ENCODE measurements at places on chromosomes 5 and 9.

DNA sequence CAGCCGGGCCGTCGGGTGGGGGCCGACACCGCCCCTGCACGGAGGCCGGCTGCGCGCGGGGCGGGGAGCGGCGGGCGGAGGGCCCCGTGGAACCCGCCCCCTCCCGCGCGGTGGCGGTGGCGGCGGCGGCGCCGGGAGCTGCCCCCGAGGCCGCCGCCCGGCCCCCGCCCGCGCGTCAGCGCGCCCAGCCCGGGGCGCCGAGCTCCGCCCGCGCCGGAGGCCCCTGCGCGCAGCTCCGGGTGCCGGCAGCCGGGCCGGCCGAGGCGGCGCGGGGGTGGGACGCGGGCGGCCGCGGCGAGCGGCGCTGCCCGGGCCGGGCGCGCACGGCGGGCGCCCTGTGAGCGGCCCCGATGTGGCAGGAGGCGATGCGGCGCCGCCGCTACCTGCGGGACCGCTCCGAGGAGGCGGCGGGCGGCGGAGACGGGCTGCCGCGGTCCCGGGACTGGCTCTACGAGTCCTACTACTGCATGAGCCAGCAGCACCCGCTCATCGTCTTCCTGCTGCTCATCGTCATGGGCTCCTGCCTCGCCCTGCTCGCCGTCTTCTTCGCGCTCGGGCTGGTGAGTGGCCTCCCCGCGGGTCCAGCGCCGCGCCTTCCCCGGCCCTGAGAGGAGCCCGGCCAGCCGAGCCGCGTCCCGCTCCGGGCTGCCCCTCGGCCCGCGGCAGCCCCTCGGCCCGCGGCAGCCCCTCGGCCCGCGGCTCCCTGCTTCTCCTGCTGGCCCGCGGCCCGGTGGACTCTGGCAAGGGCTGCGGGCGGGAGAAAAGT is at the start of gene ADCY2:
TSS of gene ADCY2 (plus strand) at position 192 of the 766 bp plus-strand sequence. CDS start at position 351, 159 bp downstream.
- DNase-seq: no peak

DNA sequence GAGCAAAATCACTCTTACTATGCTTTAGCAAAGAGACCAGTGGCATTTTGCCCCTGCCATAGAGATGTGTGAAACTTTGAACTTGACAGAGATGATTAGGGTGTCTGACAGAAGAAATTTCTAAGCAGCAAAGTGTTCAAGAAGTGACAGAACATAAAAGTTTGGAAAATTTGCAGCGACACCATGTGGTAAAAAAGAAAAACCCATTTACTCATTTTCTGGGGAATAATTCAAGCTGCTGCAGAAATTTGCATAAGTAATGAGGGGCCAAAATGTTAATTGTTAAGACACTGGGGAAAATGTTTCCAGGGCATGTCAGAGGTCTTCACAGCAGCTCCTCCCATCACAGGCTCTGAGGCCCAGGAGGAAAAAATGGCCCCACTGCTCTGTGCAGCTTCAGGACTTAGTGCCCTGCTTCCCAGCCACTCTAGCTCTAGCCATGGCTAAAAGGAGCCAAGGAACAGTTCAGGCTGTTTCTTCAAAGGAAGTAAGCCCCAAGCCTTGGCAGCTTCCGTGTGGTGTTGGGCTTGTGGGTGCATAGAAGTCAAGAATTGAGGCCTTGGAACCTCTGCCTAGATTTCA is 6.1 kb upstream of the AP3B1 start:
- DNase-seq: no peak

DNA sequence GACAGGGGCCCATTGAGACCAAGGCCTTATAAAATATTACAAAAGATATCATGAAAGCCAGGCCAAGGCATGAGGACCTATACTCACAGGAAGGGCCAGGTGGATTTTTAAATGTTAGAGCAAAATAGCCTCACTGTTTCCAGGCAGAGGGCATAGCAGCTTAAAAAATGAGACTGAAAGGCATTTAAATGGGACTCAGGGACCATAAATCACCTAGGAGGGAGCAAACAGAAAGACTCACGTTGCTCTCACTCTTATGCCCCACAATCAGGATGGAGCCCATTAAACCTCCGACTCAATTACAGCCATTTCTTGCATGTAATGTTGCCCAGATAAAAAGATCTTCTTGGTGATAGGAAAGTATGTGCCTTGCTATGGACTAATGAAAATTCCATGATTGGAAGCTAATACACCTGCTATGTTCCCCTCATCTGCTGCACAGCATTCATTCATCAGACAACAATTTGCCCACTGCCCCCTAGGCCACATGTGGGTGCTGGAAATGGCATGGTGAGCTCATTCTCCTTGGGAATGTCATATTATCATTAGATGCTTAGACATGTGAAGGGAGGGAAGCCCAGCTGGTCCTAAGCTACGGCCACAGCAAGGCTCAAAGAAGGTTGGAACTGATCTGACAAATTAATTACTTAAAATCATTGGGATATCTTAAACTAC is 128.6 kb upstream of the GRIA1 start:
- no peak for DNase-seq

- no peak for DNase-seq
These were observed 60.0 kb upstream of the FER start for GRCh38 chr5:108687595-108688200.

DNA sequence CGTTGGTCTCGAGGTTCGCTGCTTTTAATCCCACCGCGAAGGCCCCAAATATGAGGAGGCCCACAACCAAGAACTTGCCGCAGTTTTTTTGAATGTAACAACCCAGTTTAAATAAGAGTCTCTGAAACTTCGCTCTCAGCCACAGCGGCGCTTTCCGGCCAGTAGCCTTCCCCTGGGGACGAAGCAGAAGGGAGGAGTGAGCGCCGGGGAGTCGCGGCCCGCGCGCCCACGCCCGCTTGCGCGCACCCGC is 10.4 kb downstream of the PTCH1 start:
- DNase-seq: no peak

GRCh38 chr9:69174616-69175463 is 763 bp downstream of the TJP2 start:
- no peak for DNase-seq

- DNase-seq: no peak
These were observed 71.8 kb upstream of the TBC1D2 start for GRCh38 chr9:98327249-98327561.

- no peak for DNase-seq
These were observed 1.4 kb downstream of the PCDH1 start for GRCh38 chr5:141876628-141877355.

DNA sequence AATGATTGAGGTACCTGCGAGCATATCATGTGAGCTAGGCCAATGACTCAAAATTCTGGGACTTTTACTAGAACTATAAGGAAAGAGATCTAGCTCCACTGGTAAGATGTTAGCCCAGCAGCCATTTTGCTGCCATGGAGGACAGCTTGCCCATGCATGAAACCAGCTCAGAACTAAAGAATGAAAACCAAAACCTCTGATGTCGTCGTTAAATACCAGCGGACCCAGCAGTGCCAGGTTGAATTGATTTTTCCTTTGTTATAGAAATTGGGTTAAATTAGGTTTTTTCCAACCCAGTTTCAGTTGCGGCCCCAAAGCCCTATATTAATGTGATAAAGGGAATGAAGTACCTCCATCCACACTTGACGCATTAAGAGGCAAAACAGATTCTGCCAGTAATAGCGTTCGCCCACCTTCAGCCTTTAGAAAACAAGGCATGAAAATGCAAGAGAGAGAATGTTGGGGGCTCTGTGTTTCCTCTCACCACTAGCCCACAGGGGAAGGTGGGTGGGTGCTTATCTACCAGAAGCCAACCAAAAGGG is 5.5 kb upstream of the ITK start:
- no peak for DNase-seq

DNA sequence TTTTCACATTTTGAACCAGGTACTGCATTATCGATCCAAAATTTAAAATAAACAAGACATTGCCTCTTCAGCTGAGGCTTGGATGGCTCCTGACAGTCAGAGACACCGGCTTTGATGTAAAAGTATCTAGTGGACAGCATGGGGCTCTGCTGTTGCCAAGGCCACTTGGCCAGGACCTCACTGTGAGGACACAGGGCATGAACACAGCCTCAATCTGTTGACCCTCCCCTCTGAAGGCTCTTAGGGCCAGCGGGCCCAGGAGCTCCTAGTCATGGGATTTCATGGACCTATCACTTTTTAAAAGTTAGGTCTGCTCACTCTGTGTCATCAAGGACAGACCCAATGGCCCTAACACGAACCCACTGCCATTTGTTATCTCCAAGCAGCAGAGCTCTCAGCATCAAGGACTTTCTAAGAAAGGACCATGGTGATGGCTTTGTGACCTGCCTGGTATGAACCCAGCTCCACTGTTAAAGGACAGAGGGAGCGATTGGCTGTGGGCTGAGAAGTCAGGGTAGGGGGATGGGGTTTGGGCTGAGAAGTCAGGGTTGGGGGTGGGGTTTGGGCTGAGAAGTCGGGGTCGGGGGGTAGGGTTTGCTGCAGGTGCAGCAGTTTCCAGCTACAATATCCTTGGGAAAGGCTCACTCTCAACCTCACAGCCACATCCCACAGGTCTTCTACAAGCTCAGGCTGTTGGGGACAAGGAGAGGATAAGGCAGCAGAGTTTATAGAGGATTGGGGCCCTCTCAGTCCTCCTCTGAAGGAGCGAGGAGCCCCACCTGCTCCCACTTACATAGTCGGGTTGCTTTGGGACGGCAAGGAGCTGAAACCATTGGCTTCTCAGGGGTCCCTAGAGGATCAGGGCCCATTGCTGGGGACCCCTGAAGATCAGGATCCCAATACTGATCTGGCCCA is 146.8 kb downstream of the BARX1 start:
- no peak for DNase-seq

DNA sequence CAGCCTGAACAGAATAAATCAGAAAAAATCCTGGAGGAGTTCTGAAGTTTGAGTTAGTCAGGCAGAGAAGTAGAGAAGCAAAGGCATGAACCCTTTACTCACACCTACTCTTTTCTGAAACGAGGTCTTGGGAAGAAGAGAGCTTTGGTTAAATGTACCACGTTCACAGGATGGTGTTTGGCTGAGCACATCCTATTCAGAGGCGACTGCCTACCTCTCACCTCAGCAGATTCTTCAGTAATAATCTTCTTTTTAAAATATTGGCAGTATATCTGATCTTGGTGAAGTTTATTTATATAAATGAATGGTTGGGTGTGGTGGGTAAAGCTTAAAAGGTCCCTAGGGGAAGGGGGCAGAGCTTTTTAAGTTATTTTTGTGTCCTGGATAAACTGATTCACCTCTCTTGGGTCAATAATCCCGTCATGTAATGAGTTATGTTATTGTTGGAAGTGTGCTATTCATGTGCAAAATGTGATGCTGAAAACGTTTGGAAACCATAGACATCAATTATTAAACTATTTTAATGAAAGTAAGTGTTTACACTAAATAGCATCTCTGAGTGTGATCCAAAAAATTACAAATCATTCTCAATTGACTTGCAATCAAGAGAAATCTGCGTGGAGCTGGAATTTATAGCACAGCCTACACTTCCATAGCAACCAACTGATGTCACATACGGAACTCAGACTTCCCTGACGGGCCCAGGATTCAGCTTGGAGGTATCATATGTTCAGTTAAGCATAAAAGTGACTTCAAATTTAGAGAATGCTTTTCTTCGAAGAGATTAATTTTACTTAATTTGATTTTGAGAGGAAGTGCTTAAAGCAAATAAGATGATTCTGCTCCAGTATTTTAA is 94.3 kb upstream of the EQTN start:
- no peak for DNase-seq

GRCh38 chr5:15634591-15635288 is 134.8 kb downstream of the FBXL7 start:
- DNase-seq: no peak

DNA sequence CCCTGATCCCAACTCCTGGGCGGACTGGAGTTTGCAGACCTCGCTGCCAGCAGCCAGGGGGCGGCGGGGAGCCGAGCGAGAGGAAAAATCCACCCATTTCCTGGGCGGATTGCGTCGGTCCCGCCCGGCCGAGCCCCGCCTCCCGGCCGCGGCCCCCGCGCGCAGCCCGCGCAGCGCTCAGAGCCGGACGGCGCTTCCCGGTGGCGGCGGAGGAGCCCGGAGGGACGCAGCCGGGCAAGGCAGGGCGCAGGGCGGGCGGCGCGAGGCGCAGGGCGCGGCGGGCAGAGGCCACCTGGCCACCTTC is at the start of gene OLFM1:
TSS of gene OLFM1 (plus strand) at position 180 of the 304 bp plus-strand sequence. CDS start 322 bp downstream, outside the sequence.
- no peak for DNase-seq

DNA sequence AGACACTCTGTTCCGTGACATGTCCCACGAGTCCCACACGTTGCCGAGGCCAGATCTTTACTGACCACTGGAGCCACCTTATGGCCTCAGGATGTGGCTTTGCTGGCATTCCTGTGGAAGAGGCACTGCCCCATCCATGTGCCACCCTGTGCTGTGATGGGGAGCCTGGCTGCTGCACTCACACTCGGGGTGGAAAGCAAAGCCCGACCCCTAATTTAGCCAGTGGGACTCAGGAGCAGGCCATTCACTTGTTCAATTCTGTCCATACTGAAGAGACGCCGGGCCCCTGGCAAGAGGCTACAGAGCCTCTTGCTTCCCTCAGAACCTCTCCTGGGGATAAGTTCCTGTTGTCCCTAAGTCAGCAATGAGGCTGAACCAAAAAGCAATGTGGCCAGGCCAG is 18.6 kb upstream of the CEP72 start:
- DNase-seq: no peak

DNA sequence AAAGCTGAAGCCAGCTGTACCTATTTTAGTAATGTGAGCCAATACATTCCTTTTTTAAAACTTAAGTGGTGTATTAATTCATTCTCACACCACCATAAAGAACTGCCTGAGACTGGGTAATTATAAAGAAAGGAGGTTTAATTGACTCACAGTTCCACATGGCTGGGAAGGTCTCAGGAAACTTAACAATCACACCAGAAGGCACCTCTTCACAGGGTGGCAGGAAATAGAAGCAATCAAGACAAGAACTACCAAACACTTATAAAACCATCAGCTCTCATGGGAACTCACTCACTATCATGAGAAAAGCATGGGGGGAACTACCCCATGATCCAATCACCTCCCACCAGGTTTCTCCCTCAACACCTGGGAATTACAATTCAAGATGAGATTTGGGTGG is 21.0 kb downstream of the ESM1 start:
- DNase-seq: no peak

- DNase-seq: no peak
These were observed 55.6 kb upstream of the UBAC1 start for GRCh38 chr9:136016572-136017288.

DNA sequence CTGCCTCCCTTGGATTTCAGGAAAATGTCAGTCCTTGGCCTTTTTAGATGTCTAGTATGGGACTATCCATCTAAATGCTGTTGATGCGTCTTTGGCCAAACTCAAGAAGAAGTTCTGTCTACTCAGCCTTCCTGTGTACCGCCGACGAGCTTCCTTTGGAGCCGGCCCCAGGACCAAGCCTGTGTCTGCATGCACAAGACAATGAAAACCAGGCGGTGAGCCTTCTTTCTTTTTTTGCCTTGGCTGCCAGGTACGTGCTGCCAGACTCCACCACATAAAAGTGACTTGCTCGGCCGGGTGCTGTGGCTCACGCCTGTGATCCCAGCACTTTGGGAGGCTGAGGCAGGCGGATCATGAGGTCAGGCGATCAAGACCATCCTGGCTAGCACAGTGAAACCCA is 6.0 kb upstream of the NEURL1B start:
- no peak for DNase-seq

DNA sequence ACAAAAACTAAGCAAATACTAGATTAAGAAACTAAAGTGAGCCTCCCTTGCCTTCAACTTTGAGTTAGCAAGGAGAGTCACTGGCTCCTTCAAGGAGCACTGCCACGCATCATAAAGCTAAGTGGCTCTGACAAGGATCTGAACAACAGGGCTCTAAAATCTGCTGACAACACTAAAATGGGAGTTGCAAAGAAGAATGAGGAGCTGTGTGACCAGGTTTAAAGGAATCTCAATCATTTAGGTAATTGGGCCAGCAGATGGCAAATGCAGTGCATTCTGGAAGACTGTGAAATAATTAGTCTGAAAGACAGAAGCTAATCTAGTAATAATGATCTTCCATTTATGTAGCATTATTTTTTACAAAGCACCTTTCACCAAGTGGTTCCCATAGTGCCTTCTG is 297.0 kb upstream of the TAS2R1 start:
- DNase-seq: no peak

GRCh38 chr5:122751293-122751782 is 23.5 kb upstream of the SNX2 start:
- no peak for DNase-seq

All from stimulated activated CD8-positive, alpha-beta memory T cell treated with anti-CD3 and anti-CD28 coated beads, Interleukin-4, amount 100 ng/mL, for 1 hour (primary cell).